Activated CD4-positive, alpha-beta T cell treated with anti-CD3 and anti-CD28 coated beads, Interleukin-2, Interleukin-4, amounts not matched to agents 100 ng/mL and 50 ng/mL, durations not matched to agents 16 hours and 8 hours (primary cell): ENCODE measurements at places on chromosomes 2 and 18.

- DNase-seq, result no peak
These were observed 160.3 kb upstream of the FSIP2 start for GRCh38 chr2:185578322-185578721.

GRCh38 chr2:237177052-237177451, 91.4 kb downstream of the COPS8 start:
- no peak for DNase-seq

DNA sequence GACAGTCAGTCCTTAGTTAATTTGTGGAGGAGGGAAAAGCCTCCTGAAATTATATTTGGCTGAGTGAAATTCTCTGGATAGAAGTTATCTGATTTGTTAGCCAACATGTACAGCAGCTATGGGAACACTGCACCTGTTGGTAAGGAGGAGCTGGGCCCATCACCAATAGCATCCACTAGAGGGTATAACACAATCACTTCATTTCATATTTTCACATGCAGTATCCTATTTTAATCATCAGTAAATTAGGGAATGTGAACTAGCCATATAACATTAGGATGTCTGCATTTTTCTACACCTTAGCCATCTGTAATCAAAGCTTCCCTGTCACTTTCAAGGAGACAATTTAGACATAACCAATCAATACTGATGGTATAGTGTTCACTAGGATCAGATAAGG, 818.4 kb upstream of the CDH2 start:
- DNase-seq, result no peak

DNA sequence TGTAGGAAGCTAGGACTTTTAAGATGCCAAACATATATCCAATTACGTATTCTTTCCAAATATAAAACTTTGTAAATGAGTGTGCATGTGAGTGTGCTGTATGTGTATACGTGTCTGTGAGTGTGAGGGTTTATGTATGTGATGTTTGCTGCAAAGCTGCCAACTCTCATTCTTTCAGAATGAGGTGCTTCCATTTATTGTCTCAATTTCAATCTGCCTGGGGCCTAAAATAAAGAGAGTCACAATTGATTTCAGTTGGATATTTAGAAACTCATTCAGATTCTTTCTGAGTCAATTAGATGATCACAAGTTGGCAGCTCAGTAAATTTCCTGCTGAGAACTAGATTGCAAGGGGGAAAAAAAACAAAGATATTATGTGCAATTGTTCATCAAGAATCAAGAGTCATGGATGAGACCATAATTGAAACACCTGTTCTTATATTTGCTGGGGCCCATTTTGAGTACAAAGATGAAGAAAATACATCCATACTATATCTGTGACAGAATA, 621.2 kb upstream of the ACVR2A start:
- DNase-seq, result no peak

- no peak for DNase-seq
These were observed 24.2 kb upstream of the C2orf42 start for GRCh38 chr2:70214953-70215549.

DNA sequence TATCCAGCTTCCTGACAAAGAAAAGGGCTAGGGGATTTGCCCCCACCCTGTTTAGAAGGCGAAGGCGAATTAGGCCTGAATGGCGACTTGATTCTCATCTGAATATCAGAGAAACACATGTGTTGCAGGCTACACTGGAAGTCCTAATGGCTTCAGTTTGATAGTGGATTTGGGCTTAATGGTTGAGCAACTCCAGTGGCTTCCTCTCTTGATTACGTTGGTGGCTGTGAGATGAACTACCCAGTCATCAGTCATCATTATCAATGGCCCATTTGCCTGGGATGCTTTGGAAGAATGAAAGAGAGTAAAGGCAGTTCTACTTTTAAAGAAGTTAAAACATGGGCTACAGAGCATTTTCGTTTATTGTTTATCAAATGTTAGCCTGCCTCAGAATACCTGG, 60.9 kb upstream of the IL1R1 start:
- no peak for DNase-seq
